Midbrain (tissue), 1 donor: ENCODE measurements at places on chromosomes 6 and 20.

DNA sequence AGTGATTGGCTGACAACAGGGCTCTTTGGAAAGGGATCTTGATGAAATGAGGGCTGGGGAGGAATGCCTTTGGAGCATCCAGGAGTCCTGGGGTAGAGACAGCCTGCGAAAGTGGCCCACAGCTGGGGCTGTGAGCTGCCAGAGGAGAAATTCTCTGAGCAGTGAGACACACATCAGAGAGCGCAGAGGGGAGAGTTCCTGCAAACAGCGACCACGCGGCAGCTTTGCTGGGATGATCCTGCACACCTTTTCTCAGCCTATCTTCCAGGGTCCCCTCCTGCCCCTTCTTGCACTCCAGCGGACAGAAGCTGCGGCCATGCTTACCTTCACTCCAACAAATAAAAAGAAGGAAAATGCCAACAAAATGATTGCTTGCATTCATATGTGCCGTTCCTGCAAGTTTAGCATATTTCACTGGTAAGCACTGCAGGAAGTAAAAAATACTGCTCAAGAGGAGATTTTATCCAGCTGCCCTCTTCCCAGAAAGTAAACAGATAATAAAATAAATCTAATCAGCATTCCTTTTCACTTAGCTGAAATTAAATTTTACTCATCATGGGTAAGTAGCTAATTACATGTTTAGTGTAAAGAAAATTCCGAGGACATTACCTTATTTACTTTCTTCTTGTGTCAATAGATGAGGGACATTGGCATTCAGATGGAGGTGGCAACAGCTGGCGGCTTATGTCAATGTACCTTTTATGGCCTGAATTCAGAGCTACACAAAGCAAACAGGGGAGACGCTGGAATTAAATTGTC lies 339.9 kb upstream of the ARID1B start:
- no peak for DNase-seq

GRCh38 chr6:30494291-30494861 lies 5.1 kb downstream of the HLA-E start:
- DNase-seq = no peak

DNA sequence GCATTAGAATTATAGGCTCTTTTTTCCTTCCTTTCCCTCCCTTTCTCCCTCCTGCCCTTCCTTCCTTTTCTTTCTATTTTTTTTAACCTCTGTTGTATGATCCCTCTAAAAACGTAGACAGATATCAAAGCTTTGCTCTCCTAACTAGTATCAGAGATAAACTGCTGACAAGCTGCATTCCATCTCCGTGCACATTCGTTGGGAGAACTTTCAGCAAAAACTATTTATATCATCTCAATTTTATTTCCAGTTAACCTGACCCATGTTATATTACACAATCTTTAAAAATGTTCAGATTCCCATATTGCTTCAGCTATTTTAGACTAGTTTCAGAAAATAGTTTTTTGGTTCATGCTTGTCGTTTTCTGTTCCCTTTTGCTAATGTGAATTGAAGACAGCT lies 47.3 kb downstream of the RNF217 start:
- DNase-seq = no peak

GRCh38 chr20:62365814-62366369 lies 1.2 kb downstream of the LAMA5 start:
- DNase-seq = no peak

- DNase-seq = no peak
Observed at GRCh38 chr20:43942667-43943285, 28.1 kb downstream of the TOX2 start.

- no peak for DNase-seq
Observed at GRCh38 chr20:53099856-53100255, 127.7 kb downstream of the TSHZ2 start.

- DNase-seq = no peak
Observed at GRCh38 chr6:54084231-54084630, 27.0 kb upstream of the MLIP start.

DNA sequence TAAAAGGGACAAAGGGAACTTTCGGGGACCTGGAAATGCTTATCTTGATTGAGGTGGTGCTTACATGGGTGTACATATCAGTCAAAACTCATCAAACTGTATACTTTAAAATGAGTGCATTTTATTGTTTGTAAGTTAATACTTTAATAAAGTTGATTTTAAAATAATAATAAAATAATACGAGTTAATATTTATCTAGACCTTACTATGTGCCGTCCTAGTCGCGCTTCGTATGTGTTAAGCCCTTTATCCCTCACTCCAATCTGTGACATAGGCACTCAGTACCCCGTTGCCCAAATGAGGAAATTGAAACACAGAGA lies 47.5 kb downstream of the PDYN start:
- no peak for DNase-seq

DNA sequence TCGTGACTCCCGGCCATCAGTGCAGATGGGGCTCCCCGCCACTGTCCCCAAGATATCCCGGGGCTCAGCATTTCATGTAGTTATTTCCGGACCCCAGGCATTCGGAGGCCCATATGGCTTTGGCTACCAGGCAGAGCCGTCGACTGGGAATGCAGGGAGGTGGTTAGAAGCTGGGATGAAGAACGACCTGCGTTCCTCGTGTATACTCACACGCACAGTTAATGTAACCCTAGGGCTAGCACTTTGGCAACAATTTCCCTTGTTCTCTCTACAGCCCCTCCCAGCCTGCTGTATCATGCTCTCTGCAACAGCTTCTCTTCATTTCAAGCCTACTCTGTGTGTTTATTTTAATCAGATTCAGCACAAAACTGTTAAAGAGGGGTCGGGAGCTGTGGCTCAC lies 240.4 kb downstream of the MYLK4 start:
- DNase-seq = no peak

GRCh38 chr20:47576516-47577033 lies 74.9 kb downstream of the NCOA3 start:
- DNase-seq = peak; percentile 47

DNA sequence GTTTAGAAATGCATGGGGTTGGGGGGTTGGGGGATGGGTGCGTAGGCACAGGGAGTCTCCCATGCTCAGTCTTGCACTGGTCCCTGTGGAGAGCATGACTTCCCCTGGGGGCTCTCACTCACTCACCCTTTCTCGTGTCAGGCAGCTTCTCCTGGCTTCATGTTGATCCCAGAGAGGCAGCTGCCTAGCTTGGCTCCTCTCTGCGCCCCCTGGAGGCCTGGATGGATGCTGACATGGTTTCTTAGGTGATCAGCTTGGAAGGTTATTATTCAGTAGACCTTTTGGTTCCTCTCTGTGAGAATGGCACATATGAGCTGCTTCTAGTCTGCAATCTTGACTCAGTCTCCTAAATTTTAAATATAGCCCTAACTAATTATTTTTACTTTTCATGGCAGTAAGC lies 109.3 kb upstream of the FAM83B start:
- no peak for DNase-seq

GRCh38 chr6:134223796-134224420 lies 94.0 kb downstream of the SGK1 start:
- DNase-seq = no peak

DNA sequence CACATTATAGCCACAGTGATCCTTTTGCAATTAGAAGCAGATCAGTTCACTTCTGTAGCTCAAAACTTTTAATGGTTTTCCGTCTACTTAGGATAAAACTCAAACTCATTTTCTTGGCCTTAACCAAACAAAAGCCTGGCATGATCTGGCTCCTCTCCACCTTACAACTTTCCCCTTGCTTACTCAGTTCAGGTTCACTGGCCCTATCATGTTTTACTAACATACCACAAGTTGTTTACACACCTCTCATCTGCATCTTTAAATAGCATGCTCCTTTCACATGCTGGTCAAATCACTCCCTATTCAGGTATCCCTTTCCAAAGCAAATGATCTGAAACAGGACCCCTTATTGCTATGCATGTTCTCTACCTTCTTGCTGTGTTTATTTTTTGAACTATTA lies 191.4 kb upstream of the FAM83B start:
- no peak for DNase-seq

- no peak for DNase-seq
Observed at GRCh38 chr6:152701863-152702401, 4.2 kb downstream of the MYCT1 start.

GRCh38 chr20:15923030-15923776 lies 650.0 kb downstream of the KIF16B start:
- DNase-seq = no peak

DNA sequence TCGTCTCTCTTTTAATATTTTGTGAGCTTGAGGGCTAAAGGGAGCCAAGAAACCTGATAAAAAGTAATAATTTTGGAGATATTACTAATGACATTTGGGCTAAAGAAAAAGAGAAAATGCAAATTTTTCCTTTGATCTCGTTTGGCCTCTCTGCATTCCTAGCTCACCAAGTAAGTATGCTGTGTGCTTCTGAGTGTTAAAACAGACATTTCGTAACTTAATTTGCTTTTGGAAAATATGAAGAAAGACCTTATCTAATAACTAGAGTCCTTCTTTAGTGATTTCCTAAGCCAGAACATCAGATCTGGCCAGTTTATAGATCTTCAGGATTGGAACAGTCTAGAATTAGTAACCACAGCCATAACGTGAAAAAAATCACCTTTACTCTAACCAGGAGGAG lies 872.9 kb upstream of the SLC35B3 start:
- no peak for DNase-seq

DNA sequence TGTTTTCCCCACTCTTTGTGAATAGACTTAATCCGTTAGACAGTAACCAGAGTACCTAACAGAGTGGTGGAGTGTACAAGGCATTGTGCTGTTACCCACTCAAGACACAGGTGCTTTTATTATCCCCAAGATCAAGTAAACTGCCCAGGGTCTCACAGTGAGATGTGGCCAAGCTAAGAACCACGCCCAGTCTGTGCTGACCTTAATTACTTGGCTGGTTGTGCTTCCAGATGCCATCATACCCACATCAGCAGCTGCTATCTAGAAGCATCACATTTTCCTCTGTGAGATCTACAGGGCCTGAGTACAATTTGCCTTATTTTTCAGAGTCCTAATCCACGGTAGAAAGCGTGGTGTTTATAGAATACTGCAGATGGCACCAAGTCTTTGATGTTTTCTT lies 70.3 kb downstream of the GFRA4 start:
- no peak for DNase-seq

GRCh38 chr20:62171245-62171644 lies 11.6 kb upstream of the MTG2 start:
- DNase-seq = no peak

- no peak for DNase-seq
Observed at GRCh38 chr20:58774667-58775263, 75.9 kb downstream of the GNAS-AS1 start.

DNA sequence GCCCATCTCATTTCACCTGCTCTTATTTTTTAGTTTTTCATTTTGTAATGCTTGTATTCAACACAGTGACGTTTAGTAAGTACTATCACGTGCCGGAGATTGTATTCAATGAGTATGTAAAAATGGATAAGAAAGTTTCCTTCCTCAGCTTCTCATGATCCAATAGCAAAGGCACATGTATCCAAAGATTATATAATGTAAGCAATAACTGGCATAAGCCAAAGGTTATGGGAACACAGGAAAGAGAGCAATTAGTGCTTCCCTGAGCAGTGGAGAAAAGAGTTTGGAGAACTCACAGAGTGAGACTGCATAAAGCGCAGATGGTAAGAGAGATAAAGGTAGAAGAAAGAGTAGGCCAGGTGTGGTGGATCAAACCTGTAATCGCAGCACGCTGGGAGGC lies 21.8 kb upstream of the LTV1 start:
- DNase-seq = no peak

GRCh38 chr20:49466114-49466912 lies 16.2 kb downstream of the KCNB1 start:
- DNase-seq = no peak

DNA sequence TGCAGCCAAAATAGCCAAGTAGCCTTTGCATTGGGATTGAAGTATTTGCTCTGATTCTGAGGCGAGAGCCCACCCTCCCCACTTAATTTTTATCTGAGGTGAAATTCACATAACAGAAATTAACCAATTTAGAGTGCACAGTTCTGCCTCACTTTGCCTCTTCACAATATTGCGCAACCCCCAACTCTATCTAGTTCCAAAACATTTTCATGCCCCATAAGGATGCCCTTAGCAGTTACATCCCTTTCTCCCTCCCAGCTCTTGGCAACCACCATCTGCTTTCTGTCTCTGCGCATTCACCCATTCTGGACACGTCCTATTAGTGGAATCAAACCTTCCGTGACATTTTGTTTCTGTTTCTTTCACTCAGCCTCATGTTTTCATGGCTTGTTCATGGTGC lies 9.0 kb downstream of the MAS1L start:
- no peak for DNase-seq

DNA sequence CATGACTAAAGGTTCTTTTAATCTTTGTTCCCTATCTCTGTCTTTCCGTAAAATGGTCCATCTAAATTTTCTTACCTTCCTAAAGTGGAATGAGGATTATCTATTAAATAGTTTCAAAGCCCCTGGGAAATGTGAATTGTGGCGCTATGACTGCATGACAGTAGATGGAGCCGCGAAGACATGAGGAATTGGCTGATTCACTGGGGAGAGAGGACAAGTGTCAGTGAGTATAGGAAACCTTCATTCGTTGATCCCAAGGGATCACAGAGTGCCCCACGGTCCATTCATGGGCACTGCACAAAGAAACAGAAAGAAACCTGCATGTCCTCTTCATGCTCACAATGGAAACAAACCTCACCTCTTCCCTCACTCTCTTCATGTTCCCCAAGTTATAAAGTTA lies 479.3 kb upstream of the BTBD3 start:
- no peak for DNase-seq

DNA sequence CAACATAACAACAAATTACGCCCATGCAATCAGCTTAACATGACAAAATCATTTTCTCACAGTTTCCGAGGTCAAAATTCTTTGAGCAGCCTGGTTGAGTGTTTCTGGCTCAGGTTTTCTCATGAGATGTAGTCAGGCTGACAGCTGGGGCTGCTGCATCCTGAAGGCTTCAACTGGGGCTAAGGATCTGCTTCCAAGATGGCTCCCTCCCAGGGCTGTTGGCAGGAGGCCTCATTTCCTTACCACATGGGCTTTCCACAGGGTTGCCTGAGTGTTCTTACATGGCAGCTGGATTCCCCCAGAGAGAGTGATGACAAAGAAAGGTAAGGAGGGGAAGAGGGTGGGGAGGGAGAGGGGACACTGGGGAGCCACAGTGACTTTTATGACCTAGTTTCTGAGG lies 63.1 kb upstream of the NNAT start:
- DNase-seq = peak; percentile 16

GRCh38 chr6:32472781-32473375 lies 33.2 kb downstream of the HLA-DRA start:
- DNase-seq = no peak

- DNase-seq = peak; percentile 5
Observed at GRCh38 chr6:32271429-32271828, 47.6 kb upstream of the NOTCH4 start.
